ENCODE measurements at places on chromosomes 1 and 21. TPM values are rescaled to one million over a fixed set of nuclear protein-coding genes. Genes with fewer than 3 reads are reported as not detected.

Gene SPRR1A
- total RNA-seq: not detected

Gene LRRC38
- not detected for total RNA-seq

Gene LCE1A
- total RNA-seq: not detected

Gene FCRL5
- not detected for total RNA-seq

Gene PCP4
- not detected for total RNA-seq

Gene IFI44
- 14.2 TPM for total RNA-seq

Gene GSTM4
- total RNA-seq: 8.7 TPM

Gene S100A2
- 3.3 TPM for total RNA-seq

Gene CLCA4
- total RNA-seq: not detected

Gene CD1E
- total RNA-seq: not detected

Gene PPFIA4
- total RNA-seq: 10.0 TPM

Gene CYP4Z1
- total RNA-seq: not detected

Gene CFHR4
- not detected for total RNA-seq

Gene AGRN
- 7.9 TPM for total RNA-seq
